ENCODE measurements at places on chromosomes 2 and 18. TPM values are rescaled to one million over a fixed set of nuclear protein-coding genes. Genes with fewer than 3 reads are reported as not detected.

Gene SRD5A2
- 0.09 TPM for total RNA-seq

GRCh38 chr18:48136827-48137373, 206.4 kb upstream of the SMAD2 start:
- peak; percentile 26 for DNase-seq

DNA sequence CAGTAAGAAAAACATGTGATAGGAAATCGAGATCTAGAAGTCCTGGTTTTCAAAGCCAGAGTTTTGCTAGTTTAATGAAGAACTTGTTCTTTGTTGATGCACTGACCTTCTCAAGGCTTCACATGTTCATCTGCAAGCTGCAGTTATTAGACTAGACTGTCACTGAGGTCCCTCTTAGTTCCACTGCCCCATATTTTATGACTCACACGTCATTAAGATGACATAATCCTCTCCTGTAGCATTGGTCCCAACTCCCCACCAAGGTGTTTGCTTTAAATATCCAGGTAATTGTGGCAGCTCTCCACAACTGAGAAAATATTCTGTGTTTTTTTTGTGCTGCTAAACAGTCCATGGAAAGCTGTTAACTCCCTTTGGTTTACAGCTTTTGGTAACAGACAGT, 149.7 kb downstream of the MREG start:
- no peak for DNase-seq

GRCh38 chr2:46521215-46521683, 41.9 kb downstream of the TMEM247 start:
- DNase-seq = peak; percentile 62

GRCh38 chr2:57437077-57437476, 609.5 kb upstream of the VRK2 start:
- DNase-seq = no peak

- no peak for DNase-seq
Measured at GRCh38 chr2:34447097-34447496, 848.0 kb upstream of the FAM98A start.
